ENCODE measurements at places on chromosomes 16 and 17.

DNA sequence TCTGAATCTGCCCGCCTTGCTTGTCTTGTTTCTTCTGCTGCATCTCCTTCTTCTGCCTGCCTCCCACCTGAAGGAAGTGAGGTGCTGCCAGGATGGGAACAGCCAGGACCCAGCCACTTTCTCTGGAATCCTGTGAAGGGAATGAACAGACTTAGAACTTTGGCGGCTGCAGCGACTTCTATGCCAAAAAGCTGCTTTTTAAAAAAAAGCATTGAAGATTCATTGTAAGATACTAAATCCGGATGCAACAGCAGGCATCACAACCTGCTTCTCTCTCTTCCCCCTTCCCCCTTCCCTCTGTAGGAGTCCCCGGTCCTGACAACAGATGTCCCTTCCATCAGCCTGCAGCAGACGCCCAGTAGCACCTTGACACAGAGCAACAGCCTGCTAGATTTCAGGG, 176.3 kb downstream of the HS3ST4 start:
- no peak for DNase-seq

DNA sequence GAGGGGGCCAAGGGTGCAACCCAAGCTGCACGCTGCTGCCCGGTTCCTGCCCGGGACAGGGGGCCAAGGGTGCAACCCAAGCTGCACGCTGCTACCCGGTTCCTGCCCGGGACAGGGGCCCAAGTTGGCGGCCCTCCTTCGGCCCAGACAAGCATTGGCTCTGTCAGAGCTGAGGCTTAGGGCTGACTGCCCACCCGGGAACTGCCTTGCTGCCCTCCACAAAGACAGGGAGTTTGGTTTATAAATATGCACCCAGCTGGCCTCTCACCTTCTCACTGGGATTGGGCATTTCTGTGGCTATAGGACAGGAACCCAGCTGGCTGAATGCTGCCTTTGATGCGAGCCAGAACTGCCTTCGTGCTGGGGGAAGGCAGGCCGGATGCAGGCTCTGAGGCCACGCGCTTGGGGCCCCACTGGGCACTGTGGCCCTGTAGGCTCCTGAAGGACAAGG, 105.7 kb downstream of the IRX5 start:
- no peak for DNase-seq

- no peak for DNase-seq
Measured at GRCh38 chr16:30641378-30641982, 9.3 kb upstream of the PRR14 start.

DNA sequence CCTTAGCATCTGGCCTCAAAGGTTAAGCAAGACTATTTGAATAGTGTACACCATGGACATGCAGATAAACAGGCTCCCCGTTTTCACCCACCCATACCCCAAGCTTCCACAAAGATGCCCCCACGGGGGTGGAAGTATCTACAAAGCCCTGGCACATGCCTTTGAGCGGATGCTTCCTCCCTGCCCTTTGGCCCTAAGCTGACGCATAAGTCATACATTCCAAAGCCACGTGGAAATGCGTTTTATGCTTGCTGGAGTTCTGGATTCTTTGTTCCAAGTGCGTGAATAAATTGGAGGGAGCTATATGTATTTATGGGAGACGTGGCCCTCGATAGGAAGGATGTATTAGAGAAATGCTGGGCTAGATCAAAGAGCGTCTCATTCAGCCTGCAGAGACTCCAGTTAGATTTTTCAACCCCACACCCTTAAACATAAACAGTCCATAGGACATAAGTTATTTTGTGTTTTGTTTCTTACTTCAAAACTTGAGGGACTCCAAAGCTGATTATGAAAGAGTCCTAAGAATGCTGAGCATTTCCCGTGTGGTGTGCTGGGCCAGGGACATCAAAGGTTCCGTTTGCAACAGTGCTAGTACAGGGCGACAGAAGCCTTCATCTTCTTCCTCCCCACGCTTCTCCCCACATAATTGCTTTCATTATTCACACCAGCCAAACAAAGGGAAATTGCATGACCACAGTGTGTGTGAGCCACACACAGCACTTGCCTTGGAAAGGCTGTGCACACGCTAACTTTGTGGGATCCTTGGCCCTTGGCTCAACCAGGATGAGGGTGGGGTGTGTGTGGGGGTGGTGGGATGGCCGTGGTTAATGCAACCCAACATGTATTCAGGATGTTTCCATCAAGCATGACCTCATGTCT, 73.6 kb downstream of the WIPI1 start:
- DNase-seq = no peak

DNA sequence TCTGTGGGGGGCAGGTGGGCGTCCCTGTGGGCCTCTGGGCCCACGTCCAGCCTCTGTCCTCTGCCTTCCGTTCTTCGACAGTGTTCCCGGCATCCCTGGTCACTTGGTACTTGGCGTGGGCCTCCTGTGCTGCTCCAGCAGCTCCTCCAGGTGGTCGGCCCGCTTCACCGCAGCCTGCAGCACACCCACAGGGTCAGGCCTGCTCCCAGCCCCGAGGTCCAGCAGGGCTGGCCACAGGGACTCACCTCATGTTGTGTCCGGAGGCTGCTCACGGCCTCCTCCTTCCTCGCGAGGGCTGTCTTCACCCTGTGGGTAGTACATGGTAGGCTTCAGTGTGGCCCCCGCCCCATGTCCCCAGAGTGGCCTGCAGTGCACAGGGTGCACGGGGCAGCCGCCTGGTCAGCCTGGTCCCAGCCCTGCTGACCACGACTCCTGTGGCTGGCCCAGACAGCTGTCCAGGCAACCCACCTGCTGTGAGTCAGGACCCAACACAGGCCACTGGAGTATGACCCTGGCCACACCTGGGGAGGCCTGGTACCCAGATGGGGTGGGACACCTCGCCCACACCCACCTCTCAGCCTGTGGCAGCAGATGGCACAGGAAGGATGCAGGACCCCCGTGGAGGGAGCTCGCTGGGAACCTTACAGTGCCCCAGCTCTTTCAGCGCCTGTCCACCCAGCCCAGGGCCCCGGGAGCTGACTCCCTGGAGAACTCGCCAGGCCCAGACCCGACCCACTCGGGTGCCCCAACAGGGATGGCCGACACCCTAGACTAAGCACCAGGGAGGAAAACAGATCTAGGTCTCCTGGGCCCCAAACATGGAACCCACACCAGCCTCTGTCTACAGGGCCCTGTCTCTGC, 23.9 kb upstream of the AATK start:
- DNase-seq = no peak

All from ureter (tissue), 1 donor.